ENCODE measurements at places on chromosomes 1 and 21. TPM values are rescaled to one million over a fixed set of nuclear protein-coding genes. Genes with fewer than 3 reads are reported as not detected.

GRCh38 chr1:155706139-155706538 is 17.2 kb downstream of the DAP3 start:
- DNase-seq: no peak

- DNase-seq: peak; percentile 40
Observed at GRCh38 chr1:111669268-111669667, 49.7 kb downstream of the RAP1A start.

The ALX3 gene
- not detected for total RNA-seq

The TNFRSF18 gene
- total RNA-seq: 0.27 TPM

- DNase-seq: no peak
Observed at GRCh38 chr1:75136921-75137641, 2.9 kb downstream of the LHX8 start.

- no peak for DNase-seq
Observed at GRCh38 chr1:5598824-5599395, 393.3 kb downstream of the NPHP4 start.
